ENCODE measurements at places on chromosomes 7 and 10.

DNA sequence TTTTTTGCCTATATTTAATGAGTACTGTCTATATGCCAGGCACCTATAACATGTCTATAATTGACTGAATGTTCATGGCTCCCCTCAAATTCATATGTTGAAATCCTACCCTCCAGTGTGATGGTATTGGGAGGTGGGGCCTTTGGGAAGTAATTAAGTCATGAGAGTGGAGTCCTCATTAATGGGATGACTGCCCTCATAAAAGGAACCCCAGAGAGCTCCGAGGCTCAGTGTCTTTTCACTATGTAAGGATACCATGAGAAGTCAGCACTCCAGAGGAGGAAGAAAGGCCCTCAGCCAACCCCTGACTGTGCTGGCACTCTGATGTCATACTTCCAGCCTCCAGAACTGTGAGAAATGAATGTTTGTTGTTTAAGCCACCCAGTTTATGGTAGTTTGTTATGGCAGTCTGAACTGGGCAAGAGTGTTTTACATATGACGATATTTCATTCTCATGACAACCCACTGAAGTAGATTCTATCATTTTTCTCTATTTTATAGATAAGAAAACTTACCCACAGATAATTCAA, 61.1 kb upstream of the PCGF5 start:
- no peak for DNase-seq

DNA sequence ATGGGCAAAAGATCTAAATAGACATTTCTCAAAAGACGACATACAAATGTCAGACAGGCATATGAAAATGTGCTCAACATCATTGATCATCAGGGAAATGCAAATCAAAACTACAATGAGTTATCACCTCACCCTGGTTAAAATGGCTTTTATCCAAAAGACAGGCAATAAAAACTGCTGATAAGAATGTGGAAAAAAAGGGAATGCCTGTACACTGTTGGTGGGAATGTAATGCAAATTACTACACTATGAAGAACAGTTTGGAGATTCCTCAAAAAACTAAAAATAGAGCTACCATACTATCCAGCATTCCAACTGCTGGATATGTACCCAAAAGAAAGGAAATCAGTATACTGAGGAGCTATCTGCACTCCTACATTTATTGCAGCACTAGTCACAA, 18.0 kb downstream of the GSDME start:
- no peak for DNase-seq

DNA sequence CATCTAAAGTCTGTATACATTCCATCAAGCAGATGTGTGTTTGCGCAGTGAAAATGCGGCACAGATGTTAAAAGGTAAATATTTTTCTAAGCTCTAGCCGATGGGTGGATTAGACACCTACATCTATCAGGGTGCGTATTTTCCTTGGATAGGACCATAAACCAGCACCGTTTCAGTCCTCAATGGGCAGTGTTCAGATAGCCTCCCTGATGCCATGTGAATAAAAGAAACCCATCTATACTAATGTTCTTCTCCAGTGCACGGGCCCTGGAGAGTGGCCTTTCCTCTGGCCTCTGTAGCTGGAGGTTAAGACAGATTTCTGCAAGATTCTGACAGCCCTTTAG, 103.5 kb downstream of the PARP12 start:
- no peak for DNase-seq

GRCh38 chr7:1659696-1660095, 10.4 kb upstream of the ELFN1 start:
- no peak for DNase-seq

DNA sequence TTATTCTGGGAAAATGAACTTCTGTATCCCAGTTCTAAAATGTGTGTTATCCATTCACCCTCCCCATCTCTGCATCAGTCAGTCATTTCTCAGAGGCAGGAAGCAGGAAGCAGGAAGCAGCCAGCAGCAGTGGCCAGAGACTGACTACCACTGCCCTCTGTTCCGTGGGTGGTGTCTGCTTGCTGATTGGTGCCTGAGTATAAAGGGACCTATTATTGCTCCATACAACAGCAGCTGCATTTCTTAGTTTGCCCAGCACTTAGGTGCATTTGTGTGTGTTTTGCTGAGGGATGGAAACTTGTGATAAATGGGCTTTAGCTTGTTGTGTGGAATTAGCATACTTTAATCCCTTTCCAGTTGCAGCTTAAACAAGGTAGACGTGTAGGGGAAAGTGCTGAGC, 582.2 kb downstream of the SORCS1 start:
- DNase-seq, result no peak

All from stimulated activated CD8-positive, alpha-beta memory T cell treated with anti-CD3 and anti-CD28 coated beads, Interleukin-12 subunit alpha, Interleukin-12 subunit beta, amount 100 ng/mL, for 4 hours (primary cell).